Activated CD4-positive, alpha-beta T cell treated with anti-CD3 and anti-CD28 coated beads, Interleukin-2, amount 50 U/mL, for 48 hours (primary cell): ENCODE measurements at places on chromosomes 12 and 14.
A peak's percentile ranks its signal among the peaks of the same experiment; 100 is the strongest.

GRCh38 chr12:123153906-123154305 lies 3.0 kb upstream of the PITPNM2 start:
- DNase-seq: no peak

DNA sequence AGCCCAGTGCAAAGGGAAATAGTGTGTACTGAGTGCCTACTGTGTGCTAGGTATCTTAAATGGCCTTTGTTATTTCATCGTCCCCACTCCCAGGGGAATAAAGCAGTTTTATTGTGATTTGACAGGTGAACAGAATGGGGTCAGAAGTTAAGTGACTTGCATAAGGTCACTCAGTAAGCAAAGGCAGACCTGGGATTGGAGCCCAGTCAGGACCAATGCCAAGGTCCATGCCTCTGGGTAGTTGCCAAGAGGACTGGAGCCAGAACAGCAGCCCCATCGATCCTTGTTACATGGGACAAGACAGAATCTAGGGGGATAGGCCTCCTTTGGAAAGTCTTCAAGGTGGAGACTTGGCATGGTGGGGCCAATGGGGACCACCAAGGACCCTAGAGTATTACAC lies 227.4 kb upstream of the PWP1 start:
- DNase-seq: no peak

- no peak for DNase-seq
Observed at GRCh38 chr14:67602076-67602475, 2.0 kb upstream of the PIGH start.

GRCh38 chr12:110012137-110012536 lies 12.9 kb downstream of the ANKRD13A start:
- DNase-seq: no peak

DNA sequence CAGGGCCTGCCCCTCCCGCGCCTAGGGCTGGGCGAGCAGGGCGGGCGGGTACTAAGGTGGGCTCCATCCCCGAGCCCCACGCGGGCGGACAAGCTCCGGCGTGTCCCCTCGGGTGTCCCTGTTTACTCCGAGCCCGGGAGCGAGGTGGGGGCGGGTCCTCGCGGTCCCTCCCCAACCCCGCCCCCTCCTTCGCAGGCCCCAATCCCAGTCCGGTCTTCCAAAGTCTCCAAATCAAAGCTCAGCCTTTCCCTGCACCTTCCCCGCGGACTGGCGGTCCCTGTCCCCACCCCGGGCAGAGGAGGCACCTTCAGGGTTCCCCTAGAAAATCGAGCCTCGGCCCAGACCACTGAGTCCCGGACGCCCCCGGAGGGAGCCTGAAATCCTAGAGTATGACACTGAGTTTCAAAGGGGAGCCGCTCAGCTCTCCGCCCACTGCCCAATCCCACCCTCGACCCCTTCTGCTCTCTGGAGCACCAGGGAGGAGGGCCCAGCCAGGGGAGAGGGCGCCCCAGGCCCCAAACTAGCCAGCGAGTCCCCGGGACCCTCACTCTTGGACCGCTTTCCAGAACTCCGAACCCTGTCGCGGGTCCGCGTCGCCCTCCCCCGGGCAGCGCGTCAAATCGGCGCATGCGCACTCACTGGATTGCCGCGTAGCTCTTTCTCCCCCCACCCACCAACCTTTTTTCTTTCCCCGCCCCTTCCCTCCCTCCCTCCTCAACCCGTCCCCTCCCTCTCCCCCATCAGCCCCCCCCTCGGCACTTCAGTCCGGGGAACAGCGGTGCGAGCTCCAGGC lies at the start of gene LRP1:
TSS of gene LRP1 (plus strand) at position 758 of the 793 bp plus-strand sequence. CDS start 482 bp downstream, outside the sequence.
- DNase-seq: peak; percentile 78
